ENCODE measurements at places on chromosomes 3 and 15.

GRCh38 chr3:24829629-24830229 lies 335.1 kb upstream of the THRB start:
- DNase-seq = no peak

GRCh38 chr3:182782149-182782548 lies 11.2 kb upstream of the ATP11B start:
- no peak for DNase-seq

DNA sequence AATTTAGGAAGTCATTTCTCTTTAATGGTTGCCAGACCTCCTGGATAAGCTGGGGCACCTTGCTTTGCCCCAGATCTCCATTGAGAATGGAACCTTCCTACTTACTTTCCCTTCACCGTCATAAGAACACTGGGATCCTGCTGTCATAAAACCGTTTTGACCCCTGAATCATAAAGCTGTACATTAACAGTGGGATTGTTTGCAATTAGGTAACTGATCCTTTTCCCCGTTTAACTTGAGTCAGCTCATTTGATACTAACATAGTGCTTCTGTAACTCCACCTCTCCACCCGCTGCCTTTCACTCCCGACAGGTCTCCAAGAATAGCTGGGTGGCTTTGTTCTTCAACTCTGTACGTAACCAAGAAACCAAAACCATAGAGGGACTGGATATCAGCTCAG lies 308.2 kb upstream of the WNT5A start:
- no peak for DNase-seq

DNA sequence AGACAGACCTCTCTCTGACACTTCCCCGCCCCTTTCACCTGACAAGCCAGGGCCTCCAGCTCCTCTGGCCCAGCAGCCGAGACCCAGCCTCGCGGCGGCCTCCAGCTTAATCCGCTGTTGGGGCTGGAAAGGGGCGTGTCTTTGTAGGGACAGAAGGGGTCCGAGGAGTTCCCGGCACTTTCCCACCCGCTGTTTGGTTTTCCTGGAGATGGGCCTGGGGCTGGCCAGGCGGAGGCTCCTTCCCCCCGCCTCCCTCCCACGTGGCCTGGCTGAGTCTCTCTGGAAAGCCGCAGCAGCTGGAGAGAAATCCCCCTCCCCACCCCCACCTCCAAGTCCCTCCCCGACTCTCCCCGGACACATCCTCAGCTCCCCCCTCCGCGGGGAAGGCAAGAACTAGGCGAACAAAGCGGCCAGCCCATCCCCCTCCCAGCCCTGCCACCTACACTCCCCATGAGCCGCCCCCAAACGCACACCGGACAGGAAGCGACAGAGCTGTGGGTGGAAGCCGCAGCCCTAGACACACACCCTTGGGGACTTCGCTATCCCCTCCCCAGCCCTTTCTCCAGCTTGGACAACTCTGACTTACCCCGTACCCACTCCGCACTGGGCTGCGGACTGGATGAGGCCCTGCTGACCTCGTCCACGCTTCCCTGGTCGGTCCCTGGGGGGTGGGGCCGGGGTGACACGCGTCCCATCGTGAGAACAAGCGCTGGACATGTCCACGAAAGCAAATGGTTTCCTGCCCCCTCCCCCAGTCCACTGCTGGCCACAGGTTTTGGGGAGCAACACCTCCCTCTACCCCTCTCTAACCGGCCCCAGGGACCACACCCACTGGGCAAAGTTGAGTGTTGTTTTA lies 1.2 kb downstream of the IGDCC4 start:
- no peak for DNase-seq

DNA sequence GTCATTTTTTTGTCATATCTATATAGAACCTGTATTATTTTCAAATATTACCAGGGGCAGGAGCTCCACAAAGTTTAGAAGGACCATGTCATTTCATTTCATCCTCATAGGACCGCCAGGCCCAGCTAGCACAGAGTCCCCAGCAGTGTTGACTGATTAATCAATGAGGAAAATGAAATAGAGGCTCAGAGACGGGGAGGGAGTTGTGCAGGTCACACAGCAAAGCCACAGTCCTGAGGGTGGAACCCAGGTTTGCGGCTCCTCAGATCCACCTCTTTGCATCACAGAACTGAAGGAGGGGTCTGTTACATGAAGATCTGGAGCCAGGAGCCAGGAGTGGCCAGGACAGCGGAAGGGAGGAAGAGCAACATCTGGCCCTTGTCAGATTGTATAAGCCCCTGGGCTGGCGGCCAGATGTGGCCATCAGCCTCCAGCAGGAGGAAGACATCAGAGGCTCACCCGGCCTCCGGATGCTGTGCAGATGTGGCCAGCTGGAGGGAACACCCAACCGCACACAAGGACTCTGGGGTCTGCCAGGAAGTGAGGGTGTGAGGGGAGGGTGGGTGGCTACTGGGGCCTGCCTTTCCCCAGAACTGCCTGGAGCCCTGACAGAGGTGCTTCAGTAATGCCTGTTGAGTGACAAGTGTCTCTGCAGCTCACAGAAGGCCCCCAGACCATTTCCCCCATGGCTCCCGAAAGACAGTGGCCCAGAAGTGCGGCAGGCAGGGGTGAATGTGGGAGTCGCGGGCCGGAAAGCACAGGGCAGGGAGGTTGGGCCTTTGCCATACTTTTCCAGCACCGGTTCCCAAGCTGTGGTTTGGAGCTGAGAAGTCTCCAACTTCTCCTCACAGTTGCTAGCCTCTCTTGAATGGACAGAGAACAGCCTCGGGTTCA lies 21.3 kb downstream of the EFCC1 start:
- no peak for DNase-seq

GRCh38 chr3:149018247-149018646 lies 26.9 kb downstream of the GYG1 start:
- DNase-seq = no peak

- no peak for DNase-seq
Observed at GRCh38 chr15:77773903-77774302, 141.2 kb upstream of the LINGO1 start.

DNA sequence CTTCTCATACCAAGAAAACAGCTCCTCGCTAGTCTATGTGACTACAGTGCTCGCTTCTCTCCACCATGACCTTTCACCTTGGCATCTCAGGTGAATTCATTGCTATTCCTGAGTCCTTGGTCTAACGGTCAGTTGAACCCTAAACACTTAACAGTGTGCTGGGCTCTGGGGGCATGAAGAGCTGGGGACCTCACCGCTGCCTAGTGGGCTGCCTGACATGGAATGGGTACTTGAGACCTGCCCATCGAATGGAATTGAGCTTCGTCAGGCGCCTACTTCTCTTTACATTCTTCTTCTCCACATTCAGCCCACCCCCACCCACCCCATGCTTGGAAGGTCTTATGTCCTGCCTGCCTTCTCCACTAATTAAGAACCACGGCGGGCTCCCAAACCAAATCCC lies 22.1 kb downstream of the BOC start:
- DNase-seq = no peak

- DNase-seq = no peak
Observed at GRCh38 chr3:108598375-108598774, 8.9 kb downstream of the DZIP3 start.

DNA sequence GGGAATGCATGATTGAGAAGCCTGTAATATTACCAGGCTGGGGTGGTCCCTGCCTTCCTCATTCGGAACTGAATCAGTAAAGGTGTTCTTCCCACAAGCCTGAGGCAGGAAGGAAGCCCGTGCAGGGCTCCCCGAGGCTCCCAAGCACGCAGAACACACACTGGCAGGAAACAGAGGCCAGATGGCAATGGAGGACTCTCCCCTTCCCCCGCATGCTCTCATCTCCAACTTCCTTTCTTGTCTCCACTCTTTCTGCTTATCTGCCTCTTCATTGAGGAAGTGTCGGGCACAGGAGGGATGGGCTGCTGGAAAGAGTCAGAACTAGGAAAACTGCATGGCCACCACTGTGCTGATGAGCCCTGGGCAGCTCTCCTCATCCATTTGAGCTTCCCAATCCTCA lies 123.5 kb downstream of the NUP210 start:
- no peak for DNase-seq

DNA sequence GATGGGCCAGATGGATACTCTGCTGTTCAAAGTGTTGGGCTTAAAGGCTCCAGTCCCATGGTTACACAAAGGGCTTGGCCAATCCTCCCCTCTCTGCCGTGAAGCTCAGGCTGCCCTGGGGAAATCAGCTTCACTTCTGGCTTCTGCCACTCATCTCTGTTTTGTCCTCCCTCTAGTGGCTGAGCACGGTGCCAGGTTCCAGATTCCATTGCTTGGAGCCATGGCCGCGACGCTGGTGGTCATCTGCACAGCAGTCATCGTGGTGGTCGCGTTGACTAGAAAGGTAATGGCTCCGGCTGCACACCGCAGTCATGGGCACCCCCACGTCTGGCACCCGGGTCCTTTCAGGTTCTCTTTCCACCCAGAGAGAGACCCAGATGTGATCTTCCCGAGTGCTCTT lies 5.6 kb downstream of the TIGIT start:
- no peak for DNase-seq

GRCh38 chr3:32297366-32297765 lies 58.9 kb downstream of the CMTM8 start:
- DNase-seq = peak; percentile 62

- DNase-seq = no peak
Observed at GRCh38 chr15:91393186-91393585, 293.1 kb downstream of the SV2B start.
